ENCODE measurements at places on chromosomes 7 and 10.

- no peak for DNase-seq
Measured at GRCh38 chr7:68537774-68538071, 1060.6 kb upstream of the AUTS2 start.

DNA sequence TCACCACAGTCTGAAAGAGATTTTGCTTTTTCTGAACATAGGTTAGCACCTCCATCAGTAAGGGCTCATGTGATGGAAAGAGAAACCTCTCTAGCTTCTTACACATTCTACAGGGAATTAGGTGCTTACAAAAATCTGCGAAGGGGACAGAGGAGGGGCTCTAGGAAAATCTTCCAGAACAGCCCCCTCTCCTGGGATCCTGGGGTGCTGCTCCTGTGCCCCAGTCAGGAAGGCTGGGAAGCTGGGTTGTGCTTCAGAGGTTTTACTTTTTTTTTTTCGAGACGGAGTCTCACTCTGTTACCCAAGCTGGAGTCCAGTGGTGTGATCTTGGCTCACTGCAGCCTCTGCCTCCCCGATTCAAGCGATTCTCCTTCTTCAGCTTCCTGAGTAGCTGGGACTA, 7.5 kb upstream of the FAM171A1 start:
- DNase-seq: peak; percentile 51

DNA sequence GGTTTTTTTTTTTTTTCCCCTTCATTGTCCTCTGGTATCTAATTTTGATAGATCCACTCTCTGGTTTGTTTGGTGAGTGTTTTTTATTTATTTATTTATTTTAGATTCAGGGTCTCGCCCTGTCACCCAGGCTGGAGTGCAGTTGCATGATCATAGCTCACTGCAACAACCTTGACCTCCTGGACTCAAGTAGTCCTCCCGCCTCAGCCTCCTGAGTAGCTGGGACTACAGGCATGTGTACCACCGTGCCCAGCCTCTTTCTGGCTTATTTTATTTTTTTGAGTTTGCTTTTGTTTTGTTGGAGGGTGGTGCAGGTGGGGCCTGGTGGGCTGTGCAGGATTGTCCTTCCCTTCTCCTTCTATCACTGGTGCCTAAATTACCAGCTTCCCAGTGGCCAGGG, 187.2 kb upstream of the SH2B2 start:
- no peak for DNase-seq

GRCh38 chr7:134778941-134779740, at the start of gene CALD1:
CALD1 (plus strand) TSS chr7:134779634; CDS start chr7:134867734, 88,100 bp downstream.
- DNase-seq: peak; percentile 88

- DNase-seq: no peak
Measured at GRCh38 chr10:74912682-74913081, 86.3 kb downstream of the KAT6B start.

GRCh38 chr7:102978284-102978683, 65.5 kb downstream of the LRRC17 start:
- no peak for DNase-seq

Measured in neural progenitor cell (in vitro differentiated cells).